ENCODE measurements at places on chromosomes 11 and 22. TPM values are rescaled to one million over a fixed set of nuclear protein-coding genes. Genes with fewer than 3 reads are reported as not detected.

Gene MYRF
- 1.5 TPM for total RNA-seq

Gene BIK
- 2.6 TPM for total RNA-seq

Gene LGR4
- 1.2 TPM for total RNA-seq

Gene CCDC88B
- 144 TPM for total RNA-seq

Gene AP5B1
- total RNA-seq: 31.6 TPM

GRCh38 chr11:69317401-69318092, 23.6 kb downstream of the MYEOV start:
- no peak for DNase-seq

DNA sequence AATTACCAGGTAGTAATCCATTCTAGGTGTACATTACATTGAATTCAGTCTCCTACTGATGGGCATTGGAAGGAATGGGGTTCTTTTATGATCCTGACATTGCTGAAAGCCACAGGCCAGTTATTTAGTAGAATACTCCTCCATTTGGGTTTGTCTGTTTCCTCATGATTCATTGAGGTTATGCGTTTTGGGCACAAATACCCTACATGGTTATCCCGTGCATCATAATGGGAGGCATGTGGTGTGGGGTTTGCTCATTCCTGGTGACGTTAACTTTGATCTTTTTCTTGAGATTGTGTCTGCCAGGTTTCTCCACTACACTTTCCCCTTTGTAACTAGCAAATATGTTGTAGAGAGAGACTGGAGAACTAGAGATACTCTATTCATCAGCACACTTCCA, 5.5 kb downstream of the FOLR3 start:
- DNase-seq: no peak

Measured in T-cell (primary cell).